ENCODE measurements at places on chromosomes 6 and 20. TPM values are rescaled to one million over a fixed set of nuclear protein-coding genes. Genes with fewer than 3 reads are reported as not detected.
A peak's percentile ranks its signal among the peaks of the same experiment; 100 is the strongest.

- no peak for DNase-seq
Observed at GRCh38 chr6:157177731-157178336, 145.5 kb downstream of the TMEM242 start.

DNA sequence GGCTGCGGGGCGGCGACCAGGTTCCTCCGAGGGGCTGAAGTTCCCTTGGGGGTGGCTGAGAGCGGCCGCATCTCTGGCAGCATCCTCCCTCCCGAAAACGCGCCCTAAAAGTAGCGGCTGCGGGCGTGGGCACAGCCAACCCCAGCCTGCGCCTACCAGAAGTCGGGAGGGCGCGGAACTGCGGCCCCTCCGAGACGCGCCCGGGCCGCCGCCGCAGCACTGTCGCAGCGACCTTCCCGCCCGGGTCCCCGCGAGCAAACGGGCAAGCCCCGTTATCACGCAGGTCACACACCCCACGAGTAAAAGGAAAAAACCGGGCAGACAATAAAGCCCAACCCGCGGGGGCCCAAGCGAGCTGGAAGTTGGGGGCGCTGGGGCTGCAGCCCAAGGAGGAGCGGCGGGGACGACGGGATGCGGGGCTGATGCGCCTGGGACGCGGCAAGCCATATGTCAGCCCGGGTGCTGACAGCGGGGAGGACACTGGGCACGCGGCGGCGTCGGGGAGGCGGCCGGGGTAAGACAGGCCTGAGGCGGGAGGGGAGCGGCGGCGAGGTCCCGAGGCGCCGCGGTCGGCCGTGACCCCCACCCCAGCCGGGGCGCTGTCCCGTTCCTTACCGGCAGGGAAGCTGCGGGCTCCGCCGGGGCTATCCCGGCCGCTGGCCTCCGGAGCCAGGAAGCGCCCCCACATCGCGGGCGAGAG lies 659 bp downstream of the CEP85L start:
- DNase-seq = peak; percentile 76

DNA sequence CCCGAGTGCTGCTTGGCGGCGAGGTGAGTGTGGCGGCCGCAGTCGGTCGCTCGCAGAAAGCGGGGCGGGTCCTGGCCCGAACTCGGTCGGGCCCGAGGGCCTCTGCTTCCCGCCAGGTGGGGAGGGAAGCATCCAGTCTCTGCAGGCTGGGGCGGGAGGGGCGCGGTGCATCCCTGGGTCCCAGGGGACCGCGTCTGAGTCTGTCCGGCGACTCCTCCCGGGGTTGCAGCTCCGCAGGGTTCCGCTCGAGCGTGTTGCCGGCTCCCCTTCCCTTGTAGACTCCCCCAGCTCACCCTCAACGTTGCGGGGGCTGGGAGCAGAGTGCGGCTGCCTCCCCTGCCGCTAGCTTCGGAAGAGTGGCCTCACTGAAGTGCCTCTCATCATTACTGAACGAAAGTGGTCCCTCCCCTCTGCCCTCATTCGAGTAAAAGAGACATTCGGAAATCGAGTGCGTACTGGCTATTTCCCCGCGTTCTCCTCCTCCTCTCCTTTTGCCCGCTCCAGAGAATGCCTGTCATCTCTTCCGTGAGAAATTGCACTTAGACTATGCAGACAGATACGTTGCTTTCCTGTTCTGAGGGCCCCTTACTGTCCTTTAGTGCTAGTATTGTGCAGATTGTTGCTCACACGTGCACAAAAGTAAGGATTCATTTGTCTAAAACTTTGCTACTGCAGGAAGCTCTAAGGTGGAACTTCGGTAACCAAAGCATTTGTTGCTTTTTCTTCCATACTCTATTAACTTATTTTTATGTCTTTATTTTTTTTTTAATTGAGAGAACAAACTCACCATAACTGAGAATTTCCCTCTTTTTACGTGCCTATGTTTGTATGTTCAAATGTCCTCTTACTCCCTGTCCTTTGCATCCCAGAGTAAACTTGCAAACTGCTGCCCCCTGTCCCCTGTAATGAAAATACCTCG lies 751 bp downstream of the MAP3K4 start:
- DNase-seq = peak; percentile 87

- DNase-seq = no peak
Observed at GRCh38 chr6:155676346-155676745, 220.7 kb upstream of the NOX3 start.

DNA sequence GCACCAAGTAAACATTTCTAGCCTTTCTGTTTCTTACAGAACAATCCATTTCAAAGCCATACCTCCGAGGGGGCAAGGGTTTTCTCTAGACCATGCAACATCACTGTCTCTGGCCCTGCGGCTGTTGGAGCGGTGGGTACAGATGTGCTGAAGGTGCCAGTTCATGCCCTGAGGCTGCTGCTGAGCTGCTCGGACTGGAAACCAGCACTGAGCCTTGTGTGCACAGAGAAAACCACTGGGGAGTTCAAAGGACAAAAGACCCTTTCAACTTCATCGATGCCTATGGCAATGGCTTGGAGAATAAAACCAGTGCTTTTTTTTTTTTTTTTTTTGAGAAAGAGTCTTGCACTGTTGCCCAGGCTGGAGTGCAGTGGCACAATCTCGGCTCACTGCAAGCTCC lies 93.3 kb upstream of the IYD start:
- DNase-seq = no peak

The FRMD1 gene
- not detected for total RNA-seq

- peak; percentile 94 for DNase-seq
Observed at GRCh38 chr20:34023937-34024722, 30.4 kb downstream of the RALY start.

GRCh38 chr6:142015011-142015410 lies 117.7 kb upstream of the GJE1 start:
- no peak for DNase-seq

GRCh38 chr6:110681543-110682459 lies 133.5 kb downstream of the CDK19 start:
- DNase-seq = peak; percentile 11
